Daoy (cell line): ENCODE measurements at places on chromosomes 13 and 19.
A peak's percentile ranks its signal among the peaks of the same experiment; 100 is the strongest.

GRCh38 chr13:48391257-48391656 lies 21.7 kb downstream of the LPAR6 start:
- DNase-seq: no peak

GRCh38 chr13:48478391-48478790 lies 54.5 kb downstream of the RCBTB2 start:
- no peak for DNase-seq

GRCh38 chr13:33524086-33524485 lies 238.5 kb upstream of the STARD13 start:
- peak; percentile 53 for DNase-seq

- no peak for DNase-seq
Measured at GRCh38 chr13:84570831-84571230, 688.6 kb upstream of the SLITRK1 start.

- no peak for DNase-seq
Measured at GRCh38 chr19:7883105-7883504, 5.2 kb upstream of the LRRC8E start.

- DNase-seq: no peak
Measured at GRCh38 chr13:74452881-74453280, 318.7 kb upstream of the KLF12 start.

- no peak for DNase-seq
Measured at GRCh38 chr19:45764475-45764874, 4.6 kb downstream of the SIX5 start.

DNA sequence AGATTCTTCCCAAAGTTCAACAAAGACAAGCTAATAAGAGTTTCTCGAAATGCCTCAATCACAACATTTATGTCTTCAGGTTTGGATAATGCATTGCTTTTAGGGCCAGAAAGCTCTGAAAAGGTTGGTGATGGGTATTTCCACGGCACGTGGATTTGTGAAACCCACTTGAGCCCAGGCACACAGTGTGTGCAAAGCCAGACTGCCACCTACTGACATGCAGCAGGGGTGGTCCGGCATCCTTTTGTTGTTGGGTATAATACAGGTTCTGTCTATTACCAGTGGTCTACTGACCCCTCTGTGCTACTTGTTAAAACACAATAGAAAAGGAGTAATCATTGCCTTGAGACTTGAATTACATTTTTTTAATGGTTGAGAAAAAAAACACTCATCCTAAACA lies 225.6 kb downstream of the RAP2A start:
- DNase-seq: no peak

DNA sequence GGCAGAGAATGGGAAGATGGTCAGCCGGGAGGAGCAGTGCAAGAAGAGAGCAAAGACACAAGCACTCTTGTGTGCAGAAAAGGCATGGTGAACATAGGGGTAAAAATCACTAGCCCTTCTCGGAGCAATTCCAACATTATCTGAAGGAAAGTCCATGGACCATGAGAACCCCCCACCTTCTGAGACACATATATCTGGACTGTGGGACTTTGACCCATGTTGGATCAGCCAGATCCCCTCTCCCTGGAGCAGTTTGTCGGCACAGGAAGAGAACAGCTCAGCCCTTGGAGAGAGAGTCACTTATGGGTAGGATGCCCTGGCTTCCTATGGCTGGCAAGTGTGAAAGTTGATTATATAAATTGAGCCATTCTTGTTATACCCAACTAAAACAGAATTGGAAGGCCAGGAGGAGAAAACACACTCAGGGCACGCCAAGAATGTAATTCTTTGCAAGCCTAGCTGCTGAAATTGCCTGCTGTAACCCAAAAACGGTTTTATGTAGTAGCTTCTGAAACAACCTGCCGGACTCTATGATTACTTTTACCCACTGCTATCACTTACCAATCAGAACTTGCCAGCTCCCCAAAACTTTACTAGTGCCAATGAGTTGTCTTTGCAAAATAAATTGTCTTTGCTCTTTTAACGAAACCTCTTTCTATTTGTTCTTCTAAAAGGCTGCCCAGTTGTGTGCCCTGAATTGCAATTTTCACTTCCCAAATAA lies 62.8 kb upstream of the ZNF599 start:
- DNase-seq: no peak

DNA sequence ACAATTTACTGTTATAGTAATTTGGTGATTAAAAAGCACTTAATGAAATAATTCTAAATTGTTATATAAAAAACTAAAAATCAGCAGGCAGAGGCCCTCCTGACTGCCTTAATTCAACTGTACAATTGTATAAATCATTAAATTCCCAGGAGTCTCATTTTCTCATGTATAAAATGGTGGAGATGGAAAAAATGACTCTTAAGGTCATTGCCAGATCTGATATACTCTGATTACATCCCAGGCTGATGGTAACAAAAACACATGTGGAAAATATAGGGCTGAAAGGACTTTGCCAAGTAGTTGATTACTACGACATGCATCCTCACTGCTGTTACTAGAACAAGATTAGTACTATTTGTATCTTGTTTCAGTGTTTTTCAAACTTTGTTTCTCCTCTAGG lies 1020.0 kb upstream of the SLC10A2 start:
- no peak for DNase-seq

DNA sequence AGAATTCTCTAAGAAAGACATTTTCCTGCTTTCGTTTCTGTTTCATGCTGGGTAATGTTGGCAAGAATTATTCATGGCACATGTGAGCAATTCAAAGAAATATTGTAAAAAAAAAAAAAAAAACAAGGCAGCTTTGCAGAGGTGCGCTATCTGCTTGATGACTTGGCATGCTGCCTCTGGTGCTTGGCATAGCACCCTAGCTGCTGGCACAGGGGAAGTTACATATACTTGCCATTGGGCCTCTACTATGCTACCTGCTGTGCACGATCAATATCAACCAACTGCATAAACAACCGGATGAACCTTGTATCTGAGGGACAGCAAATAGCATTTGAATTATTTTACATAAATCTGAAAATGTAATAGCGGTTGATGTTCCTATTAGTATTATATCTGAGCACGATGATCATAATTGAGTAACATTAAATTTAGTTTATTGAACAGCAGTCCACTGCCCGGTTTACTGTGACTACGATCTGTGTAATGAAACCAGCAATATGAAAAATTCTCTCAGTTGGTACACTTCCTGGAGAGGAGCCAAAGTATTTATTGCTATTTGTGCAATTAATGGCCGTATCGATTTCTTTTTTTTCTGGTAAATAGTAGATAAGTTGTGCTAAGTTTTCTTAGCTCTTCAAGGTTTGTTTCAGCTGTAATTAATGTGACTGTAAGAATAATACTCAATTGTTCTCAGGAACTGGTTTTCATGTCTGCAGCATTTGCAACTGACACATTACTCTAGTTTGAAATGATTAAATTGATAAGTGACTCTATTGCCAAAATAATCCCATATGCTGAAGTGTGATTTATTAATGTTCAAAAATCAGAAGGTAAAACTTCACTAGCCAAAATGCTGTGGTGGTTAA lies 717.3 kb downstream of the DACH1 start:
- no peak for DNase-seq

GRCh38 chr19:6227156-6227935 lies 52.4 kb downstream of the MLLT1 start:
- DNase-seq: no peak

- no peak for DNase-seq
Measured at GRCh38 chr13:31274390-31274789, 74.6 kb downstream of the B3GLCT start.

- no peak for DNase-seq
Measured at GRCh38 chr13:110264685-110265275, 42.2 kb downstream of the COL4A1 start.

DNA sequence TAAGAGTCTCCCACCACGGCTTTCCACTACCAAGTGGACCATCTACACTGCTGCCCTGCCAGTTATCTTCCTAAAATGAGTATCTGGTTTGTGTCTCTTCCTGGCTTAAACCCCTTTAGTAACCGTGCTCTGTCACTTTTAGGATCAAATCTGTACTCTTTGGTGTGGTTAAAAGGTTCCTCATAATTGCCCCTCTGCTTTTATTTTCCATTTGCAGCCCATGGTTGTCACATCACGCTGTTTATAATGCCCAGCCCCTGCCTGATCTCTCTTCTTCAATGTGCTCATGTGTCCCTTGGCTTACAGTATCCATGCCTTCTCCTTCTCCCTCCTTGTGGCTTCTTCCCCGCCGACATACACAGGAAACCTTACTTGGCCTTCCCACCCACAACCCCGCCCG lies 100.1 kb downstream of the DGKH start:
- no peak for DNase-seq

GRCh38 chr19:32598022-32598421 lies 17.0 kb downstream of the PDCD5 start:
- no peak for DNase-seq

DNA sequence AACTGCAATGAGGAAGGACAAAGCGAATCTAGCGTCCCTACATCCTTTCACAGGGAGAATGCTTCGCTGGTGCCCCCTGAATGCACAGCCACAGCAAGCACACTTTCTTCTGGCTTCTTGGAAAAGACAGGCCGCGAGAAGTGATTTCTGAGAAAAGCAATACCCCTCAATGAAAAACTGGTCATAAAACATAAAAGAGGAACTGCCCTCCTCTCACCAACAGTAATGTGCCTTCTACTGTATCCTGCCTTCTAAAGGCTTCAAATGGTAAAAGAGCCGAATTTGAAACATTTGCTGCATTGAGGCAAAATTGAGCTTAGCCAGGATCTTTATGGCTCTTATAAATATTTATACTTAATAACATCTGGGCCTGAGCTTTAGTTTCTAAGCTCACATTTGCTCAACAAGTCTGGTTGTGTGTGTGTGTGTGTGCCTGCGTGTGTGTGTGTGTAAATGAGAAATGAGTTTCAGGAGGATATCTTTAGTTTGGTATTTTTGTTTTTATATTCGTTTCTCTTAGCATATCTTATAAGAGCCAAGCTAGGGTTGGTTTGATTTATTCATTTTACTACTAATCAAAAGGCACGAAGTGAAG lies 246.1 kb upstream of the MAB21L1 start:
- no peak for DNase-seq

DNA sequence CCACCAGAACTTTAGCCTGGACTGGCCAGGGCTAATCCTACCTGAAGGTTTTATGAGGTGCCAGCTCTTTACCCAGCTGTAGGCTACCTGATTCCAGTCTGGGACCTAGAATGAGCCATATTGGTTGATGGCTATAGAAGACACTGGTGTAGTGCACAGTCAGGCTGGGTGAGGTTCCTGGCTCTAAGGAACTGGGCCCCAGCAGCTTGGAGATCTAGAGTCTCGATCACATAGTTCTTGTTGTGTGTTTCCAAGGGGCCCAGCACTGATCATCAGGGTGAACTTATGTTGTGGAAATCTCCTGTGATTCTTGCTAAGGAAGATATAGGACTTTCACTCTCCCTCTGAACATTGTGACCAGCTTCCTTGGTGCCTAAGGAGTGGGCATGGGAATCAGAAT lies 236.3 kb downstream of the ZNF536 start:
- DNase-seq: no peak

DNA sequence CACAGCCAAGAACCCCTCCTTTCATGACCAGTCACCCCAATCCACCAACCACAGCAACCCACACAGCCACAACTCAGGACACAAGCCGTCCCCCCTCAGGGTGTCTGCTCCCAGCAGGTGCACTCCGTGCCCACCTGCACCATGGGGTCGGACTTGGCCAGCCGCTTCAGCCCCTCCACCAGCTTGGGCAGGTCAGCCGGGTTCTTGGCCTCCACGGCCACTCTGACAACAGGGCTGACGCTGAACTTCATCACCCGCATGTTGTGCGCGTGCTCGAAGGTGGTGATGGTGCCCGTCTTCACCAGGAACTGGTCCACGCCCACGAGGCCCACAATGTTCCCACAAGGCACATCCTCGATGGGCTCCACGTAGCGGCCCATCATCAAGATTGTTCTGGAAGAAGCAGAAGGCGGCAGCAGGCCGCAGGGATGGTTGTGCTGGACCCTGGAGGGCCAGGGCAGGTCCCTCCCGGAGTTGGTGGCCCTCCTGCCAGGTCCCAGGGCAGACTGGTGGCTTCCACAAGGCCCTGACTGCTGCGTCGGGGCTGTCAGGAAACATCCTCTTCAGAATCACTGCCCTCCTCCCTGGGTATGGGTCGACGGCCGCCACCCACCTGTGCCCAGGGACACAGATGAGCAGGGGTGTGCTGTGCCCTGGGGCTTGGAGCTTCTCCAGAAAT lies 5.5 kb downstream of the EEF2 start:
- DNase-seq: peak; percentile 14

DNA sequence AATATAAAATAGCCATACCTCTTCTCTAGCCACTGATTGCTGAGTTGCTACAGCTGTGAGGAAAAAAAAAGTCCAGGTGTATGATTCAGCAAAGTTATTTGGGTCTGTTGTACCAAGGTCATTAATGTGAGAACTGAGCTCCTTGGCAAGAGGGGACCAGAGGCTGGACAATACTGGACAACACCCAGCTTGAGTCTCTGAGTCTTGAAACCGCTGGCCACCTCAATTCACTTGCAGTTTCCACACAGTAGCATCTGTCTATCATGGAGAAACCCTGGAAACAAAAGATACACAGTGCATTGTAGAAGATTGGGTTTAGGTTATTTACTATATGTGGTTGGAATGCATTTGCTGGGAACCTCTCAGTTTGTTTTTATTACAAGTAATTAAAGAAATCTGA lies 60.4 kb downstream of the WDFY2 start:
- DNase-seq: no peak

DNA sequence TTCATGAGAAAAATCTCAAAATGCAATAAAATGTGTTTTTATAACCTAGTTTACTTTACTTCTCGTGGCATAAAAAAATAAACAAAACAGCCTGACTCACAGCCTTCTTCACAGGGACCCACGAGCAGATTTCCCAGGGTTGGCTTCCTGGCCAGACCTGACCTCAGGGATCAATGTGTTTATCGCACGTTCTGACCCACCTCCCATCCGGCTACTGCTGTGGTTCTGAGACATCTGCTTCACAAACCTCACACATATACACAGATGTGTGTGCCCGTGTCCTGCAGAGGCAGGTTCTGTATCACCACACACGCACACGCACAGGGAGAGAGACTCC lies 118.3 kb downstream of the COL4A2 start:
- no peak for DNase-seq

DNA sequence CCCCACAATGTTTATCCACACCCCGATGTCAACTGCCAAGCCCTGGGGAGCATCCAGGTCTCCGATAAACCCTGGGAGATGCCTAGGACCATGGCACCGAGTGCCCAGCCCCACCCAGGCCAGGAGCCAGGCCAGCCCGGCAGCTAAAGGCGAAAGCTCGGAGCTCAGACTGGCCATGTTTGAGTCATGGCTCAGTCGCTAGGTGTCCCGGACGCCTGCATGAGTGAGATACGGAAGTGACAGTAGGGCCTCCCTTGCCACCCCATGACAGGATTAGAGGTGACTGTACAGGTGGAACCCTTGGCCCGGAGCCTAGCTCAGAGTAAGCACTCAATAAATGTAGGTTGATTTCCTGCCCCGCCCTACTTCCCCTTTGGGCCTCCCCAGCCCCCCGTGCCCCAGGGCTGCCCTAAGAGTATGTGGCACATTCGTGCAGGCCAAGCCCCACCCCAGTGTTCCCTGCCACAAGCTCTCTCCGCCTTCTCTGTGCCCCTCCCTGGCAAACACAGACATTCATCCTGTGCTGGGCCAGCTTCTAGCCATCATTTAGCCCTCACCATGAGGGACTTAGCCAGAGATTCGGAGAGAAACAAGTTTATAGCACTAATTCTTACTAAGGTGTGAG lies 5.8 kb upstream of the TPM4 start:
- peak; percentile 70 for DNase-seq

- no peak for DNase-seq
Measured at GRCh38 chr13:29746148-29746677, 104.2 kb downstream of the UBL3 start.

- no peak for DNase-seq
Measured at GRCh38 chr19:39971380-39972035, 543 bp downstream of the PSMC4 start.
